ENCODE measurements at places on chromosomes 7 and 10.

GRCh38 chr7:8338206-8338605 is 76.2 kb upstream of the ICA1 start:
- no peak for DNase-seq

DNA sequence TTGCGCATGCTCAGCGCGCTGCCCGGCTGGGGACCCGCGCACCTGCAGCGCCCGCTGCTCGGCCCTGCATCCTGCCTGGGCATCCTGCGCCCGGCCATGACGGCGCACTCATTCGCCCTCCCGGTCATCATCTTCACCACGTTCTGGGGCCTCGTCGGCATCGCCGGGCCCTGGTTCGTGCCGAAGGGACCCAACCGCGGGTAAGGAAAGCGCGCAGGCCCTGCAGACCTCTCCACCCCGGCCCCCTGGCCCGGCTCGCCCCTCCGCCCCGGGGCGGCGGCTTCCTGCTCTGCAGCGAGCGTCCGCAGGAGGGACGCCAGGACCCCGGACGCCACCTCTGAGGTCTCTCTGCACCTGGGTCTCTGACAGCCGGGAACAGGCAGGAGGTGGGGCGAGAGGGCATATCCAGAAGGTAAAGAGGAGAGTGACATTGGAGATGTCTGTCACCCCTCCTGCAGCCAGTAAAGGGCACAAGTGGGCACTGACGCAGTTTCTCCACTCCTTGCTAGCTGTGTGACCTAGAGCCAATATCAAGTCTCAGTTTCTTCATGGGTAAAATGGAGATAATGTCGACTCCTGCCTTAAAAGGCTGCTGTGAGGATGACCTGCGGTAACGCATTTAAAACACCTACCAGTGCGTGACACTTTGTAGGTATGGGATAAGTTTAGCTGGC is 338 bp downstream of the ATP6V0E2 start:
- no peak for DNase-seq

GRCh38 chr10:124730790-124731189 is 13.4 kb downstream of the FAM53B start:
- no peak for DNase-seq

DNA sequence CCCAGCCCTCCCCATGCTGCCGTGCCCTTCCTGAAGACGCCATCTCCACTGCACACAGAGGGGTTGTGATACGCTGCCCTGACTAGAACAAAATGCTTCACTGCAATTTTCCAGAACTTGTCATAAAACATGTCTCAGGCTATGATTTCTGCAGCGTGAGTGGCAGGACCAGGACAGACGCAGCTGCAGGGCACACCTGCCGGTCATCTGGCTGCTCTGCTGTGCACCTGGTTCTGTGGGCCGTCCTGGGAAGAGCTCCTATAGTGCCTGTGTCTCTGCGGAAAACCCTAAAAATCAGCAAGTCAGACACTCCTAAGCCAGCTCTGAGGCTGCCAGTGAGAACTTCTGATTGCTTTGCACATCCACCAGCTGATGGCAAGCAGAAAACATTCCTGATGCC is 39.7 kb upstream of the DIP2C start:
- DNase-seq, result no peak

DNA sequence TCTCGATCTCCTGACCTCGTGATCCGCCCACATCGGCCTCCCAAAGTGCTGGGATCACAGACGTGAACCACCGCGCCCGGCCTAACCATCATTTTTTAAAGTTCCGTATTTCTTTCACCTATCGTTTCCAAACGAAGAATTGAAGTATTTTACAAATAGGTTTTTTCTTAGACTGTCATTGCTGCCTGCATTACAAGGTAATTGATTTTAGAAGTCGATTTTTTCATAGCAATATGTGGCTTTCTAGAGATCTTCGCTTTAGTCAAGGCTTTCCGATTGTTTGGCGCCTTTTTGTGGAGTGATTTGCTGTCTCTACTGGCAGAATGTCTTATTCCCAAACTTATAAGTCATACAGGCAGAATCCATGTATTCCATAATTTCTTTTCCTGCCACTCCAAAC is 109.2 kb downstream of the TRIL start:
- no peak for DNase-seq

DNA sequence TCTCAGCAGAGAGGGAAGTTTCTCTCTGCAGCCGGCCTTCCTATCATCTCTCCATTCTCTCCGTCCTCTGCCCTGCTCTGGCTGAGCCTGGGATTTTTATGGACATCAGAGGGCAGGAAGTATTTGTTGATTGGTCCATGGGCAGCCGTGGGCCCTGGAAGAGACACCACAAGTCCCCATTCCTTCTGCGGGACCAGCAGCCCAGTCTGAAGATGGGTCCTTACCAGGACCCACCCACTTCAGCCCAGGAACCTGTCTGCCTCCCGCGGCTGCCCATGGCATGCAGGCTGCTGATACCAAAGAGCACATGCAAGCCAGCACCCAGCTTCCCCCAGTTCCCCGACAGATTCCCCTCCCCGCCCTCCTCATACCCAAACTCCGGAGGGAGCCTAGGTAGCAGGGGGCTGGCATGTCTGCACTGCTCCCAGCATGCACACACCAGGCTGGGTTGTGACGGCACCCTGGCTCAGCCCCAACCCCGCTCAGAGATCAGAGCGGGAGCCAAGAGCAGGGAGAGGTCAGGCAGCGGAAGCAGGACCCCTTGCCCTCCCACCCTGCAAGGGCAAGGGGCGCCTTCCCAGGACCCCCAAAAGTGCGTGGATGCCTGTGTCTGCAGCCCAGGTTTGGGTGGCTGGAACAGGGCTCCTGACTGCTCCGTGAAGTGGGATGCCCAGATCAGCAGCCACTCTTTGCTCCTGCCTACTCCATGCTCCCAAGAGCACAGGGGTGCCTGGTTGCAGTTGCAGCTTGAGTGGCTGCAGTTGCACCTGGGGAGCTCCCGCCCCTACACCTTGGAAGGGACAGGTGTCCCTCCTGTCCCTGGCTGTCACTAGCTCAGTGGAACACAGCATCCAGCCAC is 538.6 kb upstream of the POT1 start:
- no peak for DNase-seq

GRCh38 chr7:118104812-118105441 is 79.0 kb upstream of the LSM8 start:
- DNase-seq, result peak; percentile 14
